ENCODE measurements at places on chromosomes 3 and 15. TPM values are rescaled to one million over a fixed set of nuclear protein-coding genes. Genes with fewer than 3 reads are reported as not detected.

The LMAN1L gene
- not detected for total RNA-seq

The PEAK1 gene
- 61.9 TPM for total RNA-seq

The NR2F2 gene
- total RNA-seq = 25.0 TPM

The MED12L gene
- not detected for total RNA-seq

The SIDT1 gene
- not detected for total RNA-seq

The CYFIP1 gene
- 64.3 TPM for total RNA-seq

The CCDC39 gene
- not detected for total RNA-seq

The DAZL gene
- not detected for total RNA-seq

The GOLGA6L24 gene
- not detected for total RNA-seq

The CORO2B gene
- total RNA-seq = 1.3 TPM

The TMEM266 gene
- total RNA-seq = not detected

DNA sequence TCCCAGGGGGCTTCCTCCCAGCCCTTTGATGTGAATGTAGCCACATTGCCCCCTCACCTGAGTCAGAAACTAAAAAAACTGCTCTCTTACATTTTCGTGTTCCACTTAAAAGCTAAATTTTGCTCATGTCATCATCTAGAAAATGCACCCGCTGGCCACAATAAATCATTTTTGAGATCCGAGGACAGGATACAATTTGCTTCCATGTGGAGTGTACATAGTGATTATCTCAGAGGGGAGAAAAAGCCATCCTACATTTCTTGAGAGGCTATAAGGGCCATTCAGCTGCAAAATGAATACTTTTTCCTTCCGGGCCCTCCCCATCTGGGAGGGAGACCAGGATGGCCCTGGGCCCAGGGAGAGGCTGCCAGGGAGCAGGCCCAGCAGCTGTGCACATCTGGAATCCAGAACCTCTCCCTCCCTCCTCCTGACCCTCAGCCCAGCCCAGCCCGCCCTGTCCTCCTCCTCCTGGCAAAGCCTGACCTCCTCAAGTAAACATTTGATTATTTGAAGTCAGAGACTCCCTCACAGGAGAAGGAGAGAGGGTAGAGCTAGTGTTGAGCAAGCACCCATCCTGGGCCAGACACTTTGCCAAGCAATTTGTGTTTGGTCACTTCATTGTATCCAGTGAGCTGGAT is 59.1 kb downstream of the CORO2B start:
- DNase-seq = no peak

GRCh38 chr3:4971838-4972237 is 7.4 kb upstream of the BHLHE40 start:
- no peak for DNase-seq

DNA sequence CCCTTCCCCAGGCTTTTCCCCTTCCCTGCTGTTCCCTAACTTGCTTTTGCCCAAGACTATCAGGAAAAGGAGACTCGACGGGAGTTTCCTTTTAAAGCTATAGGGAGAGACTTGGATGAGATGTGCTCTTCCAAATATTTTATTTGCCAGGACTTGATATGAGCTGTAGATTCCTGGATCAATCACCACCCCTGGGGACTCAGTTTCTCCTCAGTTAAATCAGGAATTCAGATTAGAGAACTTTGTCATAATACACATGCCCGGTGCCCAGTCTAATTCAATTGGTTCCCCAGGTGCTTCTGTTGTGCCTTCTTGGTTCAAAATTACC is 46.6 kb downstream of the SMAD6 start:
- DNase-seq = no peak

DNA sequence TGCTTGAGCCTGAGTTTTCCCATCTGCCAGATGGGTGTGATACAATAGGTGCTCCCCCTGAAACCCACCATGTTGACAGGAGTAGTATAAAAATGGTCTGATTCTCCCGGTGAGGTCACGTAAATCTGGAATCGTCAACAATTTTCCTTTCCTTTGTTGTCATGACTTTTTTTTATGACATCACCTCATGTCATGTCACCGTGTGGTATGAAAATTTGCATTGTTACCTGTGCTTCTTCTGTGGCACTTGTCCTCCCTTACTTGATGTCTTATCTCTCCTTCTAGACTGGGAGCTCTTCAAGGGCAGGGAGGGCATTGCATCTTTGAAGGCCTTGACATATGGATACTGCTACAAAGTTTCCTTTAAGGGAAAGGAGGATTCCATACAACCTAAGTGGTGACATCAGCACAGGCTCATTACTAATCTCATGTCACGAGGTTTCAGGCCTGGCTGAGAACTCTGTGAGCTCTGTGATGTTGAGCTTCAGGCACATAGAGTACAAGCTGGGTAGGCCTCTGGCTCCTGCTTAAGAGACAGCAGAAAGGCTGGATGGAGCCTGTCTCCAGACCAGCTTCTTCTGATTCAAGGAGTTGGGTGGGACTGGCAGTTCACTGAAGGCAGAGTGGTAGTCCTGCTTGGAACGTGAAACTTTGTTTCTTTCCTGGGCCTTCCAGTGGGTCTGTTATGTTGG is 66.3 kb downstream of the LPP start:
- no peak for DNase-seq

DNA sequence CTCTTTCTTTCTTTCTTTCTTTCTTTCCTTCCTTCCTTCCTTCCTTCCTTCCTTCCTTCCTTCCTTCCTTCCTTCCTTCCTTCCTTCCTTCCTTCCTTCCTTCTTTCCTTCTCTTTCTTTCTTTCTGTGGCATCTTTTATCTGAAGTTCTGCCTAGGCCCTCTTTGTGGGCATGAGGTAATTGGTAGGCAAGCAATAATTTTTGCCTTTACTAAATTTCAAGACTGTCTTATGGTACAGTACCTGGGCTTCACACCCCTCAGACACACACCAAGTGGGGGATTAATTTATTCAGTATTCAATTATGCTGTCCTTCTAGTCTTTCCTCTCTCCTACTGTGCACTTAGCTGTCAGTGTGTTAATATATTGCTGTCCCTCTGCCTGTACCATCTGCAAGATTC is 155.5 kb downstream of the OXSM start:
- no peak for DNase-seq

GRCh38 chr3:142213298-142213697 is 12.1 kb downstream of the GK5 start:
- DNase-seq = no peak

GRCh38 chr15:35281515-35281914 is 196.4 kb upstream of the NANOGP8 start:
- DNase-seq = no peak

GRCh38 chr3:63477494-63478129 is 174.9 kb upstream of the SNTN start:
- no peak for DNase-seq

DNA sequence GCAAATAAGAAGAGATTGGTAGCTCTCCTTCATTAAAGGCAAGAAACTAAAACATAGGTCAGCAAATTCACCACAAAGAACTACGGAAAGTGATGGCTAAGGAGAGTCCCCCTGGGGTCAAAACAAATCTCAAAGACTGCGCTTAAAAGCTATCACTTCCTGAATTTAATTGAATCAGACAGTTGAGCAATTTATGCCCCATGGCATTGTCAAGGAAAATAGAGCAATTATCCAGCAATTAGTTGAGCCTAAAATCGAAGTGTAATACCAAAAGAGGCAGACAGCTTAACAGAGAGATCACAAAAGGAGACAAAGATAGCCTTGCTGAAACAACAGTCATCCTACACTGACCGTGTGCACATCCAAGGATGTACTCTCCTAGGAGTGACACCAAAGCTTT is 74.4 kb upstream of the SCN10A start:
- no peak for DNase-seq

DNA sequence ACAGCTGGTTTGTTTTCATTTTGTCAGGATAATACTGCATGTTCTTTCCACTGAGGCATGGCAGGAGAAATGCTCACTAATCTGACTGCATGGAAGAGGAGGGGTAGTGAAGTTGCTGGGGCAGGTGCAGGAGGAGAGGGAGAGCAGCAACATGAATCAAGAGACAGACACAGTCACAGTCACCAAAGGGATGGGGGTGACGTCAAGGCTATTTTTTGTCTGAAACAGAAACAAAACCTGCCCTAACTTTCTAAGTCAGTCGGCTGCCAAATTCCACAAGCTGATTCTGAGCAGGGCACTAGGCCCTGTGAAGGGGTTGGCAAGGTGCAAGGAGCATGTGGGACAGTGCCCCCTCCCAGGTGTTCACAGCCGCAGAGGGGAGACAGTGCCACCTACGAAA is 186.6 kb upstream of the NSMCE3 start:
- no peak for DNase-seq

DNA sequence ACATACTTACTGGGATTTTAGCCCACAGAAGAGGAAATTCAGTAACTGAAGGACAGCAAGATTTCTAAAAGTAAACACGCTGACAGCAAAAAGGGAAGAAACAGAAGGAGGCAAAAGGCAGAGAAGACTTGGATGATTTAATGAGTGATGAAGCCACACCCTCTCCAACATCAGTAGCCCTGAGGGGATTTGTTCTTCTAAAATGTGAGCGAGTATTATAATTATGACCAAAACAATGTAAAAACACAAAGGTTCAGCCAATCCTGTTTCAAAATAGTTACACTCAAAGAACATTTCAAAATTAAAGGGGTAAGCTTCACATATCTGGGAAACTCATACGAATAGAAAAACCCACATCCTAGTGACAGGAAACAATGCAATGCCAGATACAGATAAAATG is 25.0 kb downstream of the MCCC1 start:
- no peak for DNase-seq

DNA sequence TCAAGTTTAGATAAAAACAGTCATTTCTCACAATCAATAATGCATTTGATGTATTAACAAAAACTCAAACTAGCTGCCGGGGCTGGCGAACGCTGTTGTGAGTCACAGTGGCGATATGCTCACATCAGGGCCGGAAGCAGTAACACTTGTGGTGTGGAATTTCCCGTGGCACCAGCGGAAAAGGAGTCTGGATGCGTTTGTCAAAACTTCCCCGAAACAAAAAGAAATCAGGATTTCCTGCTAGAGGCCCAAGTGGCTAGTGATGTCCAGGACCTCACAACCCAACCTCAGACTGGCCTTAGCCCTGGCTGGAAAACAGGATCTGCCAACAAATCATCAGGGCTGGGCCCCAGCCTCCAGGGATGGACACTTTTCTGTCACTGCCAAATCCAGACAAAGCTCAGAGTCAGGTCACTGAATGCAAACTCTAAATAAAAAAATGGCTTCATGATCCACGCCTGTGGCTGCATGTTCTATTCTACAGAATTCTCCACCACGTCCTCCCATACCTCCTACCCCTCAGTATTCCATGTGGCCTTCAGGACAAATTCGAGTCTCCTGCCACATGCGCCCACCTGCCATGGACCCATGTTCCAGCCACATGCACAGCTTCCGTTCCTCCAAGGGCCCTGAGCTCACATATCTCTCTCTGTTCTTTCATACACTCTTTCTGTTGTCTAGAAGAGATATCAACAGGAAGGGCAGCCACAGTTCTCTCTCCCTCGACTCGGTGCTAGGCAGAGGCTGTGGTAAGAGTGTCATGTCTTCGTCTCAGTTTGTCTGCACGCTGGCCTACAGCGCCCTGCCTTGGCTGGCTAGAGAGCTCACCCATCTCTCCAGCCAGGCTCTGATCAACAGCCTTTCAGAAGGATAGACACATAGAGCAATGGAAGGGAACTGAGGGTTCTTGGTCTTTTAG is 35.4 kb downstream of the EHD4 start:
- DNase-seq = peak; percentile 98

DNA sequence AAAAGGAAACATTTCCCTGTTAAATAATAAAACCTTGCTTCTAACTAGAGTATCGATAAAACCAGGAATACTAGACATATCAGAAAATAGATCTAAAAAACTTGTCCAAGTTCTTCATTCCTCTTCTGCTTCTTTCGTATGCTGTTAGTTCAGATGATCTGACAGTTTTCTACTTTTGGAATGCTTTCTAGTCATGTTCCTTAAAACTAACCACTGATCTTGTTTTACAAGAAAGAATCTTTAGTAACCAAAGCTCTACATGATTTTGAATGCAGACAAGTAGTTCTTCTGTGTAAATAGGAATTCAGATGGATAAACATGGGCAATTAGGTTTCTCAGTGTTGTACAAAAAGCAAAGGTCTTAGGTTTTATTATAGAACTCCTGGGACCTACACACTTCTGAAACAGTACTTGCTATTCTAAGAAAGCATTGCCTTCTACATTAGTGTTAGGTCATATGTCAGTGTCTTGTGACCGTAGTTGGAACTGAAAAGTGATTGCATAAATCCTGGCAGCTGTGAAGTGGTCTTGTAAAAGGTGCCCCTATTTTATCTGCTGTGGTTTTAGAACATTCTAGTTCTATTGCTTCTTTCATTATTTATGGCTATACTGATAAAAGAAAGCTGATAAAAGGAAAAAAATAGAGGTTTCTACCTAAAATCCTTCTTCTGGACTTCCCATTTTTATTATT is 40.7 kb downstream of the SNRK start:
- DNase-seq = peak; percentile 30

- no peak for DNase-seq
Measured at GRCh38 chr3:81363816-81364215, 397.6 kb downstream of the GBE1 start.

DNA sequence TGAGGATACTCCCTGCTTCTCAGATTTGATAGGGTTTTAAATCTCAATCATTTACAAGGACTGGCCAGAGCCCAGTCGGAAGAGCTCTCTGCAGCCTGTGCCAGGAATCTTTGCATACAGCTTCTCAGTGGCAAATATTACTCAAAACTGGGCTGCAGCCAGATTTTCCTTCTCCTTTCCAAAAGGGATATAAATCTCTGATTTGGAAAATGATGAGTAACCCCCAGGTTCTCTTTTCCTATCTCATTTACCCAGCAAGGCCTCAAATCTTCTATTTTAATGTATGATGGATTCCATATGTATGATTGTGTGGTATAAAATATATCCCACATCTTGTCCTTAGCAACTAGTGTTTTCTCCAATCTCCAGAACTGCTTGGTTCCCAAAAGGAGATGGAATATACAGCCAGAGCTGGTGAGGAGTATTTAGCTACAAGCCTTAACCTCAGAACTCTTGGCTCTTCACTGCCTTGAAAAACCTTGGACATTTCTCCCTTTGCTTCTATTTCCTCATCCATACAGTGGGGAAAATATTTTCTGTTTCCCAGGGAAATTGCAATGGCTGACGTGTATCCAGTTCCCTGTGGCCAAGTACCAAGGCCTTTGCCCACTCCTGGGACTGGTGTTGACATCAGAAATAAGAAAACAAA is 114.4 kb downstream of the ATG7 start:
- peak; percentile 91 for DNase-seq

DNA sequence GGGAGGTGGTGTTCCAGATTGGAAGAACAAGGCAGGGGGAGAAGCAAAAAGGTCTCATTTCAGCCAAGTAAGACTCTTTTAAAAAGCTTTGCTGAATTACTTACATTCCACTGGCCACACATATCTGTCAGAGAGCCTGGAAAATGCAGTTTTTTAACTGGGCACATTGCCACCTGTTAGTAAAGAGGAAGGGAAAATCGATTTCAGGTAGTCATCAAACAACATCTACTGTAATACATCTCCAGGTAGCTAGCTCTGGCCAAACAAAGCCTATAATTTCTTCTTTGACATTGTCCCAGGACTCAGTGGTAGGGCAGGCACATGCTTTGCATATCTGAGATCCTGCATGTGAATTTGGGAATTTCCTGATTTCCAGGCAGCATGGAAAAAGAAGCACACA is 480.7 kb upstream of the SUCLG2 start:
- DNase-seq = no peak

GRCh38 chr15:73886717-73887345 is 13.5 kb downstream of the TBC1D21 start:
- no peak for DNase-seq

- DNase-seq = no peak
Measured at GRCh38 chr15:41825145-41825544, 2.7 kb upstream of the JMJD7 start.

Measured in lung microvascular endothelial cell (primary cell).